ENCODE measurements at places on chromosomes 5 and 9. TPM values are rescaled to one million over a fixed set of nuclear protein-coding genes. Genes with fewer than 3 reads are reported as not detected.

GRCh38 chr9:682633-683508, 158.6 kb upstream of the DMRT1 start:
- DNase-seq, result no peak

DNA sequence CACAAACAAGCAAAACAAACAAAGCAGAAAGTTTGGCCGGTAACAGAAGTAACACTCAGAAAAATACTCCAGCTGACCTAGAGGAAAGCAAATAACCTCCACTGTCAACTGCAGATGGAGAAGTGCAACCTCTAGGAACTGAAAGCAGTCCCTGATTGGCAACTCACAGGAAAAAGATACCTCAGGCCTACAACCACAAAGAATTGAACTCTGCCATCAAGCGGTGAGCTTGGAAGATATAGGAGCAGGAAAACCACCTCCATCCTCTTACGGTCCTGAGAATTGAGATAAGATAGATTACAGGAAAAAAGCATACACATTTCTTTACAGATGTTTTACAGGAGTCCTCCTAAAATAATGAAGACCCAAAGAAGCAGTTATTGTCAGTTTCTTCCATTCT, 184.5 kb downstream of the PDZD2 start:
- DNase-seq, result no peak

GRCh38 chr5:124981901-124982300, 235.5 kb upstream of the ZNF608 start:
- no peak for DNase-seq

DNA sequence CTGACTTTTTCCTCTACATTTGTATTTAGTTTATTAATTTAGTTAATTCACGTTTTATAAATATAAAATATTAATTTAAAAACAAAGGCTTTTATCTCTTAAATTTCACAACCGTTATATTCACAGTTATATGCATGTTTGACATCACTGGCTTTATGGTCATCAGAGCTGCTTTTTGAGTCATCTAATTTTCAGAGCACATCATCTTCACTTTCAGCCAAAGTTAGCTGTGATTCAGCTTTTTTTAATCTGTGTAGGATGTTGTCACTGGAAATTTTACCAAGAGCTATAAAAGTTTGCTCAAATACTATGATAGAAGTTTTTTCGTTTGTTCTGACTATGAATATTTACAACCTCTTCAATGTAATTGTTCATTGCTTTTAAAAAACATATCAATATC, 12.4 kb downstream of the CDC37L1 start:
- DNase-seq, result peak; percentile 72

GRCh38 chr9:125399165-125399564, 137.5 kb downstream of the GAPVD1 start:
- no peak for DNase-seq

DNA sequence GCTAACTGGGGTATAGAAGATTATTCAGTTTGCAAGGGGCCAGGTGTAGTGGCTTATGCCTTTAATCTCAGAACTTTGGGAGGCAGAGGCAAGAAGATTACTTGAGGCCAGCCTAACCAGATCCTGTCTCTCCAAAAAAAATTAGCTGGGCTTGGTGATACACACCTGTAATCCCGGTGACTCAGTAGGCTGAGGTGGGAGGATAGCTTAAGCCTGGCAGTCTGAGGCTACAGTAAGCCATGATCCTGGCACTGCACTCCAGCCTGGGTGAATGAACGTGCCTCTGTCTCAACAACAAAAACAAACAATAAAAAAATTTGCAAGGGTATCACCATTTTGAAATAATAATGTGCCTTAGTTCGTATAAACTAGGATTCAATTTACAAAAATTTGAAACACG, 51.3 kb downstream of the BAAT start:
- DNase-seq, result no peak

- no peak for DNase-seq
Measured at GRCh38 chr9:15294604-15295003, 12.4 kb downstream of the TTC39B start.

DNA sequence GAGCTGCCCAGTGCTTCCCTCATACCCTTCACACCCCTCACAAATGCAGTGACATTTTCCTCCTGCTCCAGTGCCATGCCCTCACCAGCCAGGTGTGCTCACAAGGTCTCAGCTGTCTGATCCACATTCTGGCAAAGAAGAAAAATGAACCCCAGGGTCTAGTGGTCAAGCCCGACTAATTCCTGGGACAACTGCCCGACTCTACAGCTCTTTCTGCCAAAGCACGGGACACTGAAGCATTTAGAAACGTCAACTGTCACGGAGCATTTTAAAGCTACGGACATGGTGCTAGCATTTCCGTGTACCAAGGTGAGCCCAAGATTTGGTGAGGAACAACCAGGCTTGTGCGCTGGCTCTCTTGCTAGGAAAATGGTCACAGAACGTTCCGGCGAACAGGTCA, 56.8 kb upstream of the PHYKPL start:
- no peak for DNase-seq

GRCh38 chr9:12784461-12785259, 9.8 kb downstream of the LURAP1L start:
- DNase-seq, result peak; percentile 95

DNA sequence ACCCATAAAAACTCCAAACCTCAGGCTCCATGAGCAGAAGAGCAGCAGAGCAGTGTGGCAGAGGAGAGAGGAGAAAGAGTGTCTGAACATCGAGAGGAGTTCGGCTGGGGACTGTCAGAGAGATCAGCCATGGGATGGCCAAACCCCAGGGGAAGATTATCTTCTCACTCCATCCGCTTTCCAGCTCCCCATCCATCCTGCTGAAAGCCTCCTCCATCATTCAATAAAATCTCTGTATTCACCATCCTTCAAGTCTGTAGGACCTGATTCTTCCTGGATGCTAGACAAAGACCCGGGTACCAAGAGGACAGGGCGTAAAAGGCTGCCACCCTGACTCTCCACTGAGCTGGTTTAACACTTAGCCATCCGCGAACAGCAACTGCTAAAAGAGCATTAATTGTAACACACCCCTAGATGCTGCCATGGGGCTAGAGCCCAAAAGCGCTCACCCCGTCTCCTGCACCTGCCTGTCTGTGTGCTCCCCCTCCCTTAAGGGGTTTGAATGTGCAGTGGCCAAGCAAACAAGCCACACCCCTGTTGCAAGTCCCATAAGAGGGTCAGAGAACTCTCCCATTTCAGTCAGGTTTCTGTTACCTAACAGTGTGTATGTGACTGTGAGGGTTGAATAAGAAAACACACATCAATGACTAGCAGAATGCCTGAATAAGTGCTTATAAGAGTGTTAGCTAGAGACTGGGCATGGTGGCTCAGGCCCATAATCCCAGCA, 13.9 kb upstream of the SELENOP start:
- DNase-seq, result no peak

The TTC39B gene
- total RNA-seq, result 5.5 TPM

The IL5 gene
- not detected for total RNA-seq

The WNT8A gene
- not detected for total RNA-seq
